Brain pericyte (primary cell): ENCODE measurements at places on chromosomes 5 and 9.

- DNase-seq = no peak
Measured at GRCh38 chr9:105972466-105973204, 278.3 kb downstream of the TMEM38B start.

- no peak for DNase-seq
Measured at GRCh38 chr9:98774746-98775145, 21.6 kb downstream of the ANKS6 start.

- DNase-seq = peak; percentile 22
Measured at GRCh38 chr9:34139477-34140146, 13.1 kb upstream of the DCAF12 start.

DNA sequence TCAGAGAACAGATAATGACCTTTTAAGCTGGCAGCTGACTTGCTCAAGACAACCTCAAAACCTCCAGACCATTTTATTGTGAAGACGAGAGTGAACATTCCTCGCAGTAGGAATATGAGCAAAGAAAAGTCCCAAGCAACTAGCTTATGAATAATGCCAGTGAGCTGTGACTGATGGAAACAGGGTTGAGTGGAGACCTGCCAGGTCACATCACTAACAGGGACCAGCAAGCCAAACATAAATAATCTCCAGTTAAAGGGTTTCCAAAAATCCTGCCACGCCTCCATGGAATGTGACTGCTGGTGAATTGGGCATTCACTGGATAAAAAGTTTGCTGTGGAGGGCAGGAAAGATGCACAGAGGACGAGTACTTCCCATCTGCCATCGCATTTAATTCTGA lies 185.4 kb downstream of the CRB2 start:
- DNase-seq = no peak

DNA sequence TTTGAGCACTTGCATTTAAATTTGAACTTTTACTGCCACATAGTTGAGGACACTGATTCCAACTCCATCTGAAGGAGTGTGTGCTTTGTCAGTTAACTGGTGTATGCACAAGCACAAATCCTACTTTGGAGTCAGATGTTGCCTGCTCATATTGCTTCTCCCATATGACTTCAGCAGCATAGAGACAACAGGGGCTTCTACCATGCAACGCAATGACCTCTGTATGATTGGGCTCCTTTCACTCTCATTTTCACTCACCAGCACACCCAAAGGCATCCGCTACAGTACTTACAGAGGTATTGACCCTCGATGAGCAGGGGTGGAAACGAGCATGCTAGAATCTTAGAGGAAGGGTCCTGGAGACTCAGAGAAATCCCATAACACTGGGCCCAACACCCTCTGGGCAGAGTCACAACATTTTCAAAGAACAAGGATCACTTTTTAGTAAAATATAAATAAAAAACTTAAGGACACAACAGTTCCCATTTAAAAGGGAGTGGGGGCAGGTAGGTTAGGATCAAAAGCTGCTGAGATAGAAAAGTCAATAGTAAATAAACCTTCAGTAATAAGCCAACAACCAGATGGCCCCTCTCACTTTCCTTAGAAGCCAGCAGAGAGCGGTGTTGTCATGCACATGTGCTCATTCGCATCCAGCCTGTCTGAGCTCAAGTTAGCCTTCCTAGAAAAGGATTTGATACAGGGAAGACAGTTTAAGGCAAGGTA lies 203.8 kb downstream of the SNCAIP start:
- peak; percentile 38 for DNase-seq

DNA sequence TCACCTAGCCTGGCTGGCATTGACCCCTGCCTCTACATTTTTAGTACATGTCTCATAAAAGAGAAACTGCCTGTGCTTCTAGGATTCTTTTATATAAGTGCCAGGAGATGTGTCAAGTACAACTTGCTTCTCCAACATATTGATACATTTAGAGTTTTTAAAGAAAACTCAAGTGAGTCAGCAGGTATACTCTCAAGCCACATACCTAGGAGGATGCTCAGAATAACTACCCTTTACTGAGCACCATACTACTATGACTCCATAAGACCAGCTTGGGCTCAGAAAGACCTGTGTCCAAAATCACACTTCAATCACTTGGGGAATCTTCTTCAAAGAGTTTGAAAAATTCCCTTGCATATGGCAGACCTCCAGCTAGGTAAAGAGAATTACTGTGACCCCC lies 389.8 kb upstream of the SLC24A2 start:
- no peak for DNase-seq

DNA sequence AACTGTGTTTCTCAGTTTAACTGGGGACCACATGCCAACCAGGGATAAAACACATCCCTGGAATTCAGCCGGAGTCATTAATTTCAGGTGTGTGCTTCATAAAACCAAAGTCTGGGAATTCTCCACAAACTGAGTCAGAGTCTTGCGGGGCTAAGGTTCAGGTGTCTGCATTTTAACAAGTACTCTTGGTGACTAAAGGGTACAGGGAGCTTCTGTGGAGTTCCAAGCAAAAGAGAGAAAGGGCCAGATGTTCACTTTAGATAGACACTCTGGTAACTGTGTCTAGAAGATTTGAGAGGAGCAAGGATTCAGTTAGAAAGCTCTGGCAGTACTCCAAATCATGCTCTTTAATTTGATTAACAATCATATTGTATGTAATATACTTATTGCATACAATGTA lies 4.0 kb downstream of the NADK2 start:
- no peak for DNase-seq

GRCh38 chr5:77210091-77210963 lies at the start of gene PDE8B:
Gene PDE8B, plus strand, starts transcription at chr5:77210680. Its CDS starts 246 bp downstream, at chr5:77210926.
- DNase-seq = no peak

DNA sequence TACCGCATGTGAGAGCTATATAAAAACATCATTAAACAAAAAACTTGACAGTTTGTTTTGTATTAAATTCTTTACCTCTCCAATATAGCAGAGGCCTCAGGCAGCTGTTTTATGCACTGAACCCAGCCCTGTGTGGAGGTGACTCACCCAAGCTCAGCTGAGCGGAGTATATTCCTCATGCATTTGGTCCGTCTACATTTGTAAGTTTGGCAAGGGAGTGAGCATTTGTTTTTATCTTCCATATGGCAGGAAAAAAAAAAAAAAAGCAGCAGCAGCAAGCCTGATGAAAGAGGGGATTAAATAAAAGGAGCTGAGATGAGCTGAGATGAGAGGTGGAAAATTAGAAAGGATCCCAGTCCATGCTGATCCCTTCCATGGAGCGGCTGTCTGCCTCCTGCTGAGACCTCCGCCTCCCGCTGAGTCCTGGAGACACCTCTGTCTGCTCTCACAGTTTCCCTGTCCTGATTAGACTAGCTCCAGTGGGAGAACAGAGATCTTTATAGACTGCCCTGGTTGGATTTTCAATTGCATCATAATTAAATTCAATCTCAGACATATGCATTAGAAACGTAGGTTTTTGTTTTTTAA lies 112.0 kb upstream of the CTNND2 start:
- no peak for DNase-seq

- DNase-seq = no peak
Measured at GRCh38 chr5:79235261-79235633, 684 bp upstream of the JMY start.

DNA sequence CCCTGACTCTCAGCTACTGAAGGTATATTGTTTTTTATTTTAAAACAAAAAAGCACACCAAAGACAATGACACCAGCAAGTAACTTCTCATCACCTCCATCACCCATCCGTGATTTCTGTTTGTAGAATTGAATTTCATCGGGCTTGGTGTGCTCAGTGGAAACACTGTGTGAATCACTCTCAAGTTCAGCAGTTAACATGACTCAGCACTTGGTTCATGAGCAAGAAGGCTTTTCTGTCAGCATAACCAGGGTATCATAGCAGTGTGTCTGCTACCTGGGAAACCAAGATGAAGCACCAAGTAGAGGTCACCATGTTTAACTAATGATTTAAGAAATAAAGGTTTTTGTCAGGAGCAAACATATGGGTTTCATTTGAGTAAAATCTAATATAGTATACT lies 123.7 kb downstream of the INSYN2B start:
- DNase-seq = peak; percentile 26

- DNase-seq = no peak
Measured at GRCh38 chr5:79898611-79899010, 92.5 kb downstream of the MTX3 start.

GRCh38 chr9:34048727-34049629 lies at the start of gene UBAP2:
Gene UBAP2, minus strand, starts transcription at chr9:34048887. Its CDS starts 31,739 bp downstream, at chr9:34017148.
- DNase-seq = peak; percentile 95

GRCh38 chr5:21802869-21803490 lies 1050.2 kb downstream of the CDH12 start:
- no peak for DNase-seq

- no peak for DNase-seq
Measured at GRCh38 chr5:96088706-96089498, 127.3 kb upstream of the ELL2 start.

- DNase-seq = no peak
Measured at GRCh38 chr5:56012281-56012963, 17.7 kb upstream of the IL6ST start.

- DNase-seq = no peak
Measured at GRCh38 chr5:94916619-94917018, 298.1 kb downstream of the SLF1 start.

GRCh38 chr5:616484-617039 lies 4.4 kb downstream of the CEP72 start:
- no peak for DNase-seq

GRCh38 chr5:18745988-18746615 lies 1111.8 kb downstream of the TAF11L14 start:
- DNase-seq = no peak

- no peak for DNase-seq
Measured at GRCh38 chr5:113102121-113102531, 125.5 kb downstream of the DCP2 start.

DNA sequence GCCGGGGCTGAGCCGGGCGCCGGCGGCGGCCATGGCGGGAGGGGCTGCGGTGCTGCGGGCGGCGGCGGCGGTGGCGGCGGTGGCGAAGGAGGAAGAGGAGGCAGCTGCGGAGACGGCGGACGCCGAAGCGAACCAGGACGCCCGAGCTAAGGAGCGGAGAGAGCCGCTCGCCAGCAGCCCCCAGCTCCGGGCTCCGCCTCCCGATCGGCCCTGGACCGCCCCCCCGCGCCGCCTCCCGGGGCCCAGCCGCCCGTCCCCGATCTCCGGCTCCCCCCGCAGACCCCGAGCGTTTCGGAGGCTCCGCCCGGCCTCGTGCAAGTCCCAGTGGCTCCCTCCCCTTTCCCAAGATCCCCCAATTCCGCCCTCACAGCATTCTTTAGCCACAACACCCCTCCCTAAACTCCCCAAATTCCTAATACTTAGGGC lies at the start of gene ASTN2:
Gene ASTN2 (minus strand): TSS at position 152 of the 426 bp plus-strand sequence. CDS start 119 bp downstream, at position 33.
- no peak for DNase-seq

GRCh38 chr9:93590609-93591234 lies 14.3 kb downstream of the PHF2 start:
- DNase-seq = no peak

DNA sequence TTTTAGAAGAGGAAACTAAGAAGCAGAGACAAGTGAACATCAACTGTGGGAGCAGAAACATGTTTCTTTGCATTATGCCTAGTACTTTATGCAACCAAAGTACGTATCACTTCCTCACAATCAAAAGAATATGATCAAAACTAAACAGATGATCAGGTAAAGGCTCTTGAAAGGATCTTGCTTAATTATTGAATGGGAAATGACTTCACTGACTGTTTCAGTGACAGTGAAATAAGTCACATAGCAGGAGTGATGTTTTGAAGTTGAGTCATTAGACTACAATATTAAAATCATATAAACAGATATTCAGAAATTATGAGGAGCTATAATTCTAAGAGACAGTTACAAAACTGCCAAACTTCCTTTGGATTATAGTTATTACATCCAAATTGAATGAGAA lies 527.3 kb downstream of the MTRR start:
- no peak for DNase-seq

DNA sequence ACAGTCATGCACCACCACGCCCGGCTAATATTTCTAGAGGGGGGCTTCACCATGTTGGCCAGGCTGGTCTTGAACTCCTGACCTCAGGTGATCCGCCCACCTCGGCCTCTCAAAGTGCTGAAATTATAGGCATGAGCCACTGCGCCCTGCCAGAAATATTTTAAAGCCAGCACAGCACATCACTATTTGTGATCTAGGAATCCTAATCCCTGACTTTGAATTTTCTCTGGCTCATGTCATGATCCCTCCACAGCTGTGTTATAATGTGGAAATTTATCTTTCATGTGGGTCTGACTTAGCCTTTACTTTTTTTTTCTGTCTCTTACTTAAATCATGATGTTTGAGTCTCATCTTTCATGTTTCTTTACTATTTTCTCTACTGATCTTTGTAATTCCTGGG lies 18.7 kb upstream of the ITGA1 start:
- DNase-seq = no peak

- DNase-seq = no peak
Measured at GRCh38 chr9:95411054-95411892, 93.8 kb upstream of the FANCC start.

DNA sequence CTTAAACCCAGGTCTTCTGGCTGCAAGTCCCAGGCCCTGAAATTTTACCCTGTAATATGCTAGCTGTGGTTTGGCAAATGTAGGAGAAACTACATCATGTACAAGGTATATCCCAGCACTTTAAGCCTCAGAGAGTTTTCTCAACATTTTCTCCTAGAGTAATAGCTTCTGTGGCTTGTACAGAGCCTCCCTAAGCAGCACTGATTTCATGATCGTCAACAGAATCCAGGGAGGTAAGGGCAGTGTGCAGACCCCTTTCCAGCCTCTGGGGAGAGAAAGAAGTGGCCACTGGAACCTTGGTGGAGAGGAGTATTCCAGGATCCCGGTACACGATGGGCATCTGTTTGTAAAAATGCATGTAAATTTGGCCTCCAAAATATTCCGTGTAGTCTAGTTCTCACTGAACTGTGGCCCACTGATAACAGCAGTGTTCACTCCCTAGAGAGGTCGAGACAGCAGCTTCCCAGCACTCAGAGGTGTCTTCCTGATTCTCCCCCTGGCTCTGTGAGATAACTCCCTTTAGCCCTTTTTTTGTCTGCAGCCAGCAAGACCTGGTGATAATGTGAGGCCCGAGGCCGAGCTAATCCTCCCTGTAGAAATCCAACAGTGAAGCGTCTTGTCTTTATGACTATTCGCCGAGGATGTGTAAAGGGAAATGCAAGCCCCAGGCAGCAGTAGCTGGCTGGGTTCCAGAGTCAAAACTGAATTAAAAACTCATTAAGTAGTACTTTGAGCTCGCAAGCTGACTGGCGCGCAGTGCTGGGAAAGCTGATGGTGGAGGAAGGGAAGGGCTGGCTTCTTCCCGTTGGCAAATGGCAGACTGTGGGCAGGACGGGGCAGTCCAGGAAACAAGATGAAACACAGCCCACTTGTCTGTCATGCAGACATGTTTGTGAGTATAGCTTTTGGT lies 59.0 kb downstream of the MAP1B start:
- DNase-seq = peak; percentile 58

GRCh38 chr5:21649969-21650368 lies 1203.2 kb downstream of the CDH12 start:
- no peak for DNase-seq

DNA sequence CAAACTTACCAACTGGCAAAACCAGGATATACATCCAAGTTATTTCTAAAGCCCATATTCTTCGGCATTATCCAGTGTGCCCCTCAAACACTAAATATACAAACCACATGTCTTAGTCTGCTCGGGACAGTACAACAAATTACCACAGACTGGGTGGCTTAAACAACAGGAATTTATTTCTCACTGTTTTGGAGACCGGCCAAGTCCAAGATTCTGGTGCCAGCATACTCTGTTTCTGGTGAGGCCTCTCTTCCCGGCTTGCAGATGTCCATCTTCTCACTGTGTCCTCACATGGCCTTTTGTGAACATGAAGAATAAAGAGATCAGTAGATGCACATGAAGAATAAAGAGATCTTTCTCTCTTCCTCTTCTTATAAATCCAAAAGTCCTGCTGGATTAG lies 12.9 kb upstream of the SLCO6A1 start:
- no peak for DNase-seq

- DNase-seq = no peak
Measured at GRCh38 chr5:124045412-124045811, 533.4 kb downstream of the CSNK1G3 start.

- no peak for DNase-seq
Measured at GRCh38 chr5:107265193-107265592, 405.5 kb downstream of the EFNA5 start.
